ENCODE measurements at places on chromosomes 3 and 15. TPM values are rescaled to one million over a fixed set of nuclear protein-coding genes. Genes with fewer than 3 reads are reported as not detected.

DNA sequence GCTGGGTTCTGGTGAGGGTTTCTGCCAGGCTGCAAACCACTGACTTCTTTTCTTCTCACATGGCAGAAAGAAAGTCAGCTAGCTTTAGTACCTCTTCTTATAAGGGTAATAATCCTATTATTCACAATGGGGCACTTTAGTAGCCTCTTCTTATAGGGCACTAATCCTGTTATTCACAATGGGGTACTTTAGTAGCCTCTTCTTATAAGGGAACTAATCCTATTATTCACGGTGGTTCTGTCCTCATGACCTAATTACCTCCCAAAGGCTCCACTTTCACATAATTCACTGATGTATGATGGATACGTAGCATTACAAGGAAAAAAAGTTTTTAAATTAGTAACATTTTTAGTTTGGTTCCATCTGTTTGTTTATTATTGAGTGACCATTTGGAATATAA, 671.3 kb downstream of the NSUN3 start:
- DNase-seq, result no peak

DNA sequence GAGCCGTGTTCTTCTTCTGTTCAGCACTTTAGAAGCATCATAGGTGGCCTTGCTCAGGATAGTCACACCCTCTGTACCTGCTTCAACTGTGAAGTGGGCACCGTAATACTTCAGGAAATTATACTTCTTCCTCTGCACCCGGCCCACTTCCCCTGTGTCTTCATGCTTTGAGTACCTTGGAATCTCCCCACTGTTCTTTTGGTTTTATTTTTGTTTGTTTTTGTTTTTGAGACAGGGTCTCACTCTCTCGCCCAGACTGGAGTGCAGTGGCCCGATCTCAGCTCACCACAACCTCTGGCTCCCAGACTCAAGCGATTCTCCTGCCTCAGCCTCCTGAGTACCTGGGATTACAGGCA, 1.7 kb downstream of the P2RY14 start:
- no peak for DNase-seq

DNA sequence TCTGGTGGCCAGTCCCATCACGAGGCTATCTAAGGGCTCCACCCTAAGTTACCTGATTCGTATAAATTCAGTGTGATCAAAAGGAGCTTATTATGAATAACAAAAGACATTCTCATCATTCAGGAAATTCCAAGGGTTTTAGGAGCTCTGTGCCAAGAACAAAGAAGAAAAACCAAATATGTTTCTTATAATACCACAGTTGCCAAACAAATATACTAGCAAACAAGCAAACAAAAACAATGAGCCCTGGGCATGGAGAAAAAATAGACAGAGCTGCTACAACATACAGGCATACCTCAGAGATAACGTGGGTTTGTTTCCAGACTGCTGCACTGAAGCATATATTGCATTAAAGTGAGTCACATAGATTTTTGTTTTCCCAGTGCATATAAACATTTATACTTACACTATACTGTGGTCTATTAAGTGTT, 20.2 kb upstream of the CFAP161 start:
- DNase-seq, result peak; percentile 12

DNA sequence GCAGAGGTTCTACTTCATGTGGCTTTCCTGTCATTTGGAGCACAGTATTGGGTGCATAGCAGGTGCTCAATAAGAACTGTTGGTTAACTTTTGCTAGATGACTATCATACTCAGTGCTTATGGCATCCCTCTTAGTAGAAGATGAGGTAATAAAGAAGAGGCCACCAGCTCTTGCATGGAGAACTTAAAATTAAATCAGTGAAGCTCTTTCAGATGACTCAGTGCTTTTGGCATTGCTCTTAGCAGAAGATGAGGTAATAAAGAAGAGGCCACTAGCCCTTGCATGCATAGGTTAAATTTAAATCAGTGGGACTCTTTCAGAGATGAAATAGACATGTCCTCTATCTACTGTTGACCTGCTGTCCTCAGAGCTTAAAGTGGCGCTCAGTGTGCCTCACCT, 109.4 kb upstream of the FGF7 start:
- peak; percentile 9 for DNase-seq

DNA sequence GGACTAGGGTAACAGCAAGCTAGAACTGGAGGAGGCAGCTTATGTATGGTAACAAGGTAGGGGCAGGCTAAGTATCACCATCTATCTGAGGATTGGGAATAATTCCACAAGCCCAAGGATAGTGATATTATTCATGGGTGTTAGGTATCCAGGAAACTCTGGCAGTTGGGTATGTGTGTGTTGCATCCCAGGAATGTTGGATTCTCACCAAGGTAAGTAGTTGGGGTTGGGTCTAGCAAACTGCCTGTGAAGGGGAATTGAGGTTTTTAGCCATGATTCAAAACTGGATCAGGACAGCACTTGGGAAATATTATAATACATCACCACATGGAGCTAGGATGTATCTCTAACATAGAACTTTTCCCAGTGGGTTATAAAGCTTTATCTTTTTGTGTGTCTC, 626.4 kb upstream of the GOLIM4 start:
- DNase-seq, result peak; percentile 31

DNA sequence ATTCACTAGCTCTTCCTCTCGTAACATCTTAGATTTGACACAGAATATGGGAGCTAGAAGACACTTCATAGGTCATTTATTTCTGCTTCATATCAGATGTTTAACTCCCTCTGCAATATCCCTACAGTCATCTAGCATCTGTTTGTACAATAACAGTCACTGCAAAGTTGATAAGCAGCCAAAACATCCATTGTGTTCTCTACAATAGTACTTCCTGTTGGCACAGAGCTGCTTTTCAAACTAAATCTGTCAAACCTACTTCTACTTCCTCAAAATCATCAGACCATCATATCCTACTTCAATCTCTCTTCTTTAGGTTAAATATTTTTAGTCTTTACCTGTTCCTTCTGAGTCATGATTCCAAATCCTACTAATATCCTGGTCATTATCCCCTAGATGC, 233.2 kb downstream of the FGF12 start:
- peak; percentile 27 for DNase-seq

The PLSCR2 gene
- not detected for total RNA-seq

The OSTN gene
- 0.35 TPM for total RNA-seq

DNA sequence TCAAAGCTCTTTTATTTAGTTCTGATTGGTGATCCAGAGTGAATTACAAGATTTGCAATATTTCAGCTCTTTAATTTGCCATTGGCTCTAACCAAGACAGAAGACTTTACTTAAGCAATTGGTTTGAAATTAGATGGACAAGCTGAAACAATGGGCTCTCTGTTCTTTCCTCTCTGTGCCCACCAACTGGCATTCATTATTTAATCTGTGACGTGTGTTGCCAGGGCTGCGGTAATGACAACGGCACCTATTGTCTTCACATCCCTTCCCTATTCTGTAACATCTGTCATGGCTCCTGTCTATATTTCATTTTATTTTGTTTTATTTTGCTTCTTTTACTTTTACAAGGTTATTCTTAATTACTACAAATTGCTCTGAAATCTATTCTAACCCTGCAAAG, 33.9 kb downstream of the PLD1 start:
- no peak for DNase-seq
